ENCODE measurements at places on chromosomes 1 and 21.

GRCh38 chr1:187001198-187001889 lies 172.6 kb downstream of the PLA2G4A start:
- no peak for DNase-seq

DNA sequence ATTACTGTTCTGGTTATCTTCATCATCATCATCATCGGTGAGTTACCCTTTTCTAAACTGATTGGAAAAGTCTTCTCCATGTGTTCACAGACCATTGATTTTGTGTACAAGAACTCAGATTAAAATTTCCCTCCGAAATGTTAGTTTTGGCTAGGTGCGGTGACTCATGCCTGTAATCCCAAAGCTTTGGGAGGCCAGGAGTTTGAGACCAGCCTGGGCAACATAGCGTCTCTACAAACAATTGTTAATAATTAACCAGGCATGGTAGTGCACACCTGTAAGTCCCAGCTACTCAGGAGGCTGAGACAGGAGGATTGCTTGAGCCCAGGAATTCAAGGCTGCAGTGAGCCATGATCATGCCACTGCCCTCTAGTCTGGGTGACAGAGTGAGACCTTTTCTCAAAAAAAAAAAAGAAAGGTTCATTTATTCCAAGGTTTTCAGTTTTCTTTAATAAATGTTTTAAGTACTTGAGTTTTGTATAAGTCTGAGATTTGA lies 5.9 kb upstream of the PER3 start:
- DNase-seq: no peak

- DNase-seq: no peak
These were observed 32.7 kb downstream of the TM2D1 start for GRCh38 chr1:61692155-61692800.

DNA sequence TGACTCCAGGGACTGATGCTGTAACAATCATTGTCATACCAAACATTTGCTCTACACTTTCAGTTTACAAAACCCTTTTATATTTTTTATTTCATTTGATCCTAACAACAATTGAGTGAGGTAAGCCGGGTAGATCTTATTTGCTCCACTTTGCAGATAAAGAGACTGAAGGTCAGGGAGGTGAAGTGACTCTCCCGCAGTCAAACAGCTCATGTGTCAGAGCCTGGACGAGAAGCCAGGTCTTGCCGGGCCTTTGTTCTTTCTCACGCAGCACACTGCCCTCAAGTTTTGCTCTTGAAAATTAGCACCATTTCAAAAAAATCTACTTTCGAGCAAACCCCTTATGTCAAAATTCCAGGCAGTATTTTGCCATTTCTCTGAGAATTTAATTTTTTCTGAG lies 65.2 kb downstream of the CD247 start:
- DNase-seq: no peak

DNA sequence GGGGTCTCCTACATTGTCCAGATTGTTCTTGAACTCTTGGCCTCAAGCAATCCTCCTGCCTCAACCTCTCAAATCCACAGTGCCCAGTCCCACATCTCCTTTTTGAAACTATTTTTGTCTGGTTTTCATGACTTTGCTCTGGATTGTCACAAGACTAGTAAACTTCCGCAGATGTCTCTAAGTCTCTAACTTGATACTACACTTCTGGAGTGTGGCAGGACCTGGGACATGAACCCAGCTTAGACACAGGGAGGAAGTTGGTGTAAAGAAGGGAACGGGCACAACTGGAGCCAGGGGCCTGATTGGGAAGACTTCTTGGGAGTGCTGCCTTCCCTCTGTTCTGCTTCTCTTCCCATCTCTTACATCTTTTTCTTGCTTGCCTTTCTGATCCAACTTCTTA lies 16.2 kb upstream of the DISC1 start:
- DNase-seq: no peak

DNA sequence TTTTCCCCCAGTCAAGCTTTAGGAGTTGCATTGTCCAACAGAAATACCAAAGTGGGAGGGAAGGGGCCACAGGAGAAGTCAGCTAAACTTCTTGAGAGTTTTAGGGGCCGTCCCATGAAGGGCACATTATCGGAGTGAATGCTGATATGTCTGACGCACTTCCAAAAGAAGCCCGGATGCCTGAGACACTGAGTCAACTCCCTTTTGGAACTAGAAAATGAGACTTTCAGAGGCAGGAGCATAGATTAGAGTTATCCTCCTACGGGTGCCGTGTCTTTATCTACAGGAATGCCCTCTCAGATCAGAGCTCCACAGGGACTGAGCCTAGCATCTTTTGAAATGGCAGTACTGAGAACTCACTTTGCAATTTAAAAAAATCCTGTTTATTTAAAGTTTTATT lies 13.1 kb downstream of the ACTN2 start:
- DNase-seq: no peak

DNA sequence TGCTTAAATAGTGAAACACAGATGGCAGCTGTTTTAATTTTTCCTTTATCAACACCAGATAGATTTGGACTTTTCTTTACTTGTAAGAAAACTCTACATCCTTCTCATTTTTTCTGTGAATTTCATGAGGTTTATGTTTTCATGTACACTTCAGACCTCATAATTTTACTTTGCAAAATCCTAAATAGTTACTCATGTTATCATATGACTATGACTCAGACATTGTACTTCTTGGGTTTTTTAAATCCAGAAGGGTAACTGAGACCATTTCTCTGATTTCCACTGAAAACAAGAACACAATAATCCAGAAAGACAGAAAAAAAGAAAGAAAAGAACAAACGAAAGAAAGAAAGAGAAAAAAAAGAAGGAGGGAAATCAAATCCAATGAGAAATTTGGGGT lies 1021.6 kb downstream of the NCAM2 start:
- no peak for DNase-seq

DNA sequence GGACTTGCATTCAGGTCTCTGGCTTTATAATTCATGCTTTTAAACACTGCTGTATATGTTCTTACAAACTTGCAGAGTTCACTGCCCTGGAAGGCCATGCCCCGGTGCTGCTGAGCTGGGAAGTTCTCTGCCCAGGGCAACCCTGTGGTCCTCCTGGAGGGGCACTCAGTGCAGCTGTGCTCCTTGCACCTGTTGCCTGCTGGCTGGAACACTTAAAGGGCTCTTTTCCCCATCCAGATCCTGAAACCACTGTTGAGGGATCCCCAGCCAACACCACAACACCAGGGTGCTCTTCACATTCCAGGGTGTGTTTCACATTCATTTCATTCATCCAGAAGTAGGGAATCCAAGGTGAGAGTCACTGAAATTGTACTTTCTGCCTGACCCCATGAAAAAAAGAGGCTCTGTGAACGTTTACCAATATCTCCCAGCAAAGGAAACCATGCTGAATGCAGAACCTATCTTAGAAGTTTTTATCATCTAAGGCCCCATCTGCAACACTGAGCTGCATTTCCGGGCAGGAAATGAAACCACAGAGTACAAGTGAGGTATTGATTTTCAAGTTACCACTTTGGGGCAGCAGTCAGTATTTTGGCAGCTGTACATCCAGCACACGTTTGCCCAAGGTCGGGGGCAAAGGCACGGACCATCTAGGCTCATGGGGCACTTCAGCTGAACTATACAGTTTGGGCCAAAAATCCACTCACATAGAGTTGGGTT lies 16.4 kb upstream of the KIAA0040 start:
- peak; percentile 41 for DNase-seq
